Activated CD4-positive, alpha-beta T cell treated with anti-CD3 and anti-CD28 coated beads for 36 hours (primary cell): ENCODE measurements at places on chromosomes 16 and 17. TPM values are rescaled to one million over a fixed set of nuclear protein-coding genes. Genes with fewer than 3 reads are reported as not detected.

DNA sequence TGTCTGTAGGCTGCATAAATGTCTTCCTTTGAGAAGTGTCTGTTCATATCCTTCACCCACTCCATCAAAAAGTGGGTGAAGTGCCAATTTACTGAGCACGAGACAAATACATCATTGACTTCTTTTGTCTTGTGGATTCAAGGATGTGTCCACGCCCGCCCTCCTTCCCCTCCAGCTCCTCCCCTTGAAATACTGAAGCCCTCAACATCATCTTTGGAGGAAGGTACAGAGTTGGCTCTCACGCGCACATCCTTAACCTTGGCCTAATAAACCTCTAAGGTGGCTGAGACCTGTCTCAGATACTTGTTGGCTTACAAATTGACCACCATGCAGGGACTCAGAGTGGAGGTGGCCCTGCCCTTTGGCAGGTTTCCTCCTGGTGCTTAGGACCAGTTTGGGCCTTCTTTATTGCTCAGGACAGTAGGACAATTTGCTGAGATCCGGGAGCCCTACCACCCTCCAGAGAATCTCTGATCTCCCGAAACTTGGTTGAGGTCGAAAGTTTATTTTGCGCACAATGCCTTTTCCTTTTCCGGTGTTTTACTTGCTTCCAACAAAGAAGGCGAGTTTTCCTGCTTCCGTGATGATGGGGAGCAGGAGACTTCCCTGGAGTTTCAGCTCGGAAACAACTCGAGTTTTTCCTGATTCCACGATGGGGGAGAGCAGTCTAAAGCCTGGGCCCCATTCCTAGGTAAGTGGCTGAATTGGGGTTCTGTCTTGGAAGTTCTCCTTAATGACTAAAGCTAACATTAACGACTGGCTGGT is 14.1 kb upstream of the CDK10 start:
- H3K4me1 ChIP-seq = peaks cover 24% of the 10 kb centered on the region
- DNase-seq = no peak
- no peak overlapping the region for H3K27ac ChIP-seq
- no peaks in the 10 kb centered on the region for H3K27me3 ChIP-seq
- H3K4me3 ChIP-seq = no peak overlapping the region
- no peaks in the 10 kb centered on the region for H3K36me3 ChIP-seq

REXO5 gene
- 20.4 TPM for total RNA-seq

- no peak overlapping the region for H3K27ac ChIP-seq
- no peak overlapping the region for H3K4me3 ChIP-seq
- H3K27me3 ChIP-seq = peaks cover 2% of the 10 kb centered on the region
- no peak for DNase-seq
- peaks cover 27% of the 10 kb centered on the region for H3K4me1 ChIP-seq
- peaks cover 18% of the 10 kb centered on the region for H3K36me3 ChIP-seq
Measured at GRCh38 chr16:677316-678190, 2.1 kb downstream of the RHBDL1 start.

GRCh38 chr17:39601758-39602532 is 5.8 kb downstream of the NEUROD2 start:
- H3K27me3 ChIP-seq = peaks cover 69% of the 10 kb centered on the region
- H3K27ac ChIP-seq = no peak overlapping the region
- no peak for DNase-seq
- H3K36me3 ChIP-seq = no peaks in the 10 kb centered on the region
- H3K4me3 ChIP-seq = no peak overlapping the region

NSF gene
- total RNA-seq = 31.0 TPM

DNA sequence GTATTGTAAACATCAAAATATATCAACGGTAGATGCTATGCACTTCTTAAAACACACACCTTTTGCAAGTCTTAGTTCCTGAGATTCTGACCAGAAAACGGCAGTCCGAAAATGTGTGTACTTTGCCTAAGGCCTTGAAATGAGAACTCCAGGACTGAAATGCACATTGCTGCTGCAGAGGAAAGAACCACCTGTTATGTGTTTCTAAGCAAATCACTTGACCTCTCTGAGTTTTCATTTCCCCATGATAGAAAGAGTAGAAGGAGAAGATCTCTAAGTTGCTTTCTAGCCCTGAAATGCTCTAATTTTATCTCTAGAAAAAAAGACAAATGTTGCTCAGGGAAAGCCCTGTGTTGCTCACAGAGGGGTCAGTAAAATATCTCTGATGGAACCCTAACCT is 9.9 kb downstream of the CCDC182 start:
- no peaks in the 10 kb centered on the region for H3K36me3 ChIP-seq
- no peaks in the 10 kb centered on the region for H3K4me1 ChIP-seq
- H3K4me3 ChIP-seq = no peak overlapping the region
- peaks cover 4% of the 10 kb centered on the region for H3K27me3 ChIP-seq

MAPT gene
- 0.75 TPM for total RNA-seq

DNA sequence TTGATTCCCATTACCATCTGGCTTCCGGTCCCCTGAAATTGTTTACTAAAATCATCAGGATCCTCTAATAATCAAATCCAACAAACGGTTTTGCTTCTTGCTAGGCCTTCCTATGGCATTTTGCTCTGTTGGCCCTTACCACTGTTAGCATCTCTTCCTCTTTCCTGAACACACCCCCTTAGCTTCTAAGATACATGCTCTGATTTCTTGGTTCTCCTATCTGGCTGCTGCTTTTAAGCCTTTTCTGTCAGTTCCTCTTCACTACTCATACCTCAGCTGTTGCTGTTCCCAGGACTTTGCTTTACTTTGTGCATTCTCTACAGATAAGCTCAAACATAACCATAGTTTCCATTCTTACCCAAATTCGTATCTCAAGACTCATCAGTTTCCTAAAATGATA is 11.4 kb downstream of the CAPNS2 start:
- no peaks in the 10 kb centered on the region for H3K27me3 ChIP-seq

DNA sequence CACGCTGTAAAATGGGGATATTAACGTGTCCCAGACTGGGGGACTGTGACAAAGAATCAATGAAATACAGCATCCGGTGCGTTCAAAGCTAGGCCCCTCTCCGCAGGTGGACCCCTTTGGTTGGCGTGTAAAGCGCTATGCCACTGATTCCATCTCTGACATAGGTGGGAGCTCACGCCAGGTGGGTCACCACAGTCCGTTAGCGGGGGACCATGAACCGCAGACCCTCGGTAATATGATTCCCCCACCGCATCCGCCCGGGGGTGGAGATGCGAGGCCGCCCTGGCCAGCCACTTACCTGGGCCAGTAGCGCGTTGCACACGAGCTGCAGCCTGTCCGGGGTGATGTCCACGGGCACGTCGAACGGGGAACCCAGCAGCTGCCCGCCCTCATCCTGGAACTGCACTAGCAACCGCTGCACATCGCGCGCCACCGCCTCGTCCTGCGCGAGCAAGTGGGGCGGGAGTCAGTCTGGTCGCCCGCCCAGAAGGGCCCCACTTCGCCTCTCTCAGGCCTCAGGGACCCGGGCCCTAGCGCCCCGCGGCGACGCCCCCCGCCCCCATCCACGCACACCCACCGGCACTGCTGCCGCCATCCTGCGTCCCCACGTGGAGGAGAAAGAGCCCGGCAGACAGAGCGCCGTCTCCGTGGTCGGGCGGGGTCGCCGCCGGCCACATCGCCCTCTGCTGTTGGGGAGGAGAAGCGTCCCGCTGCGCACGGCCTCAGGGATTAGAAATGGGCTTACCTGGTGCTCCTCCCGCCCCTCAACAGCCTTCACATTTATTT is at the start of gene NLE1:
NLE1 (minus strand) TSS at position 623 of the 786 bp plus-strand sequence; CDS start at position 595, 28 bp downstream.
- H3K36me3 ChIP-seq = peaks cover 26% of the 10 kb centered on the region
- DNase-seq = peak; percentile 94
- H3K4me1 ChIP-seq = peaks cover 14% of the 10 kb centered on the region
- H3K27me3 ChIP-seq = no peaks in the 10 kb centered on the region
- peak within 1 kb of the TSS; percentile 81 for H3K27ac ChIP-seq

DNA sequence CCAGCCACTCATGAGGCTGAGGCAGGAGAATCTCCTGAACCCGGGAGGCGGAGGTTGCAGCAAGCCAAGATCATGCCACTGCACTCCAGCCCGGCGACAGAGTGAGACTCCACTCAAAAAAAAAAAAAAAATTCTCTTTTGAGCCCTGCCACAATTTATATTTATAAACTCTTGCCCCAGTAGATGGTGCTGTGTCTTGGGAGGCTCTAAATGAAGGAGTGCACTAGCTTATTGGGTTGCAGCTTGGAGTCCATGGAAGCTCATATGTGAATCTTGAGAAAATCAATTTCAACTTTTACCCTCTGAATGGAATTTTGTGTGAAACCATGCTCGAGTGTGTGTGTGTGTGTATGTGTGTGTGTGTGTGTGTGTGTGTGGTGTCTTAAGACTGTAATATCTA is 420.1 kb downstream of the HS3ST4 start:
- no peaks in the 10 kb centered on the region for H3K4me1 ChIP-seq
- DNase-seq = no peak
- H3K36me3 ChIP-seq = no peaks in the 10 kb centered on the region
- peaks cover 17% of the 10 kb centered on the region for H3K27me3 ChIP-seq
- no peak overlapping the region for H3K27ac ChIP-seq
- H3K4me3 ChIP-seq = no peak overlapping the region

DNA sequence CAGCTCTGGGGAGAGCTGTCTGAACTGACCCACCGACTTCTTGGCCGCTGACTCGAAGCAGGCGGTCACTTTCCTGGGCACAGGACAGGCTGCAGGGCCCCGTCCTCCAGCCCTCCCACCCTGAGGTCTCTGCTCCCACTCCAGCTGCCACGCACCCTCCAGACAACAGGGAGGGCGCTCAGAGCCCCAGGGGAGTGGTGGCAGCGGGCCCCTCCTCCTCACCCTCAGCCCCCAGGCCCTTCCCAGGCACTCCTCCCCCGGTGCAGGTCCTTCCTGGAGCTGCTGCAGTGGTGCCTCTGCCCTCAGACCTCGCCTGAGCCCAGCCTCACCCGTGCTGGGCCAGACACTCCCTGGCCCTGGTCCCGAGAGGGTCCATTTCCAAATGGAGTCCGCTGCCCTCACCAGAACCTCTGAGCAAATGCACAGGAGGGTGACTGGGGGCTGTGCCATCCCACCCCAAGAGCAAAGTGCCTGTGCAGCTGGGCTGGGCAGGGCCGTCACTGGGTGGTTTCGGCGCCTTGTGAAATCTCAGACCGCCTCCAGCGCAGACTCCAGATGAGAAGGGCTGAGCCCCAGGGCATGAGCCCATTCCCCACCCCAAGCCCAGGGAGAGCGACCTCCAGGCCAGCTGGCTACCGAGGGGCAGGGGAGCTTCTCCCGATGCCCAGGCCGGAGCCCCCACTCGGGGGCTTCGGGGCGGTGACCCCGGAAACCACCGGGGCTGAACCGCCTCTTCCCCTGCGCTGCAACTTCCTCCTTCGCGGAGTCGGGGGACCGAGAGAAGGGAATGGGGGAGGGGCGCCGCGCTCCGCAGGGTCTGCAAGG is 717 bp downstream of the CYBA start:
- peak overlapping the region; percentile 85 for H3K4me3 ChIP-seq
- peak overlapping the region; percentile 85 for H3K27ac ChIP-seq
- peaks cover 15% of the 10 kb centered on the region for H3K4me1 ChIP-seq
- H3K27me3 ChIP-seq = no peaks in the 10 kb centered on the region
